ENCODE measurements at places on chromosomes 6 and 20.

- DNase-seq: no peak
Observed at GRCh38 chr6:36150283-36150682, 20.0 kb downstream of the MAPK13 start.

- no peak for DNase-seq
Observed at GRCh38 chr6:146341493-146342230, 202.0 kb upstream of the RAB32 start.

GRCh38 chr20:10134176-10134575, 84.5 kb upstream of the SNAP25 start:
- no peak for DNase-seq

DNA sequence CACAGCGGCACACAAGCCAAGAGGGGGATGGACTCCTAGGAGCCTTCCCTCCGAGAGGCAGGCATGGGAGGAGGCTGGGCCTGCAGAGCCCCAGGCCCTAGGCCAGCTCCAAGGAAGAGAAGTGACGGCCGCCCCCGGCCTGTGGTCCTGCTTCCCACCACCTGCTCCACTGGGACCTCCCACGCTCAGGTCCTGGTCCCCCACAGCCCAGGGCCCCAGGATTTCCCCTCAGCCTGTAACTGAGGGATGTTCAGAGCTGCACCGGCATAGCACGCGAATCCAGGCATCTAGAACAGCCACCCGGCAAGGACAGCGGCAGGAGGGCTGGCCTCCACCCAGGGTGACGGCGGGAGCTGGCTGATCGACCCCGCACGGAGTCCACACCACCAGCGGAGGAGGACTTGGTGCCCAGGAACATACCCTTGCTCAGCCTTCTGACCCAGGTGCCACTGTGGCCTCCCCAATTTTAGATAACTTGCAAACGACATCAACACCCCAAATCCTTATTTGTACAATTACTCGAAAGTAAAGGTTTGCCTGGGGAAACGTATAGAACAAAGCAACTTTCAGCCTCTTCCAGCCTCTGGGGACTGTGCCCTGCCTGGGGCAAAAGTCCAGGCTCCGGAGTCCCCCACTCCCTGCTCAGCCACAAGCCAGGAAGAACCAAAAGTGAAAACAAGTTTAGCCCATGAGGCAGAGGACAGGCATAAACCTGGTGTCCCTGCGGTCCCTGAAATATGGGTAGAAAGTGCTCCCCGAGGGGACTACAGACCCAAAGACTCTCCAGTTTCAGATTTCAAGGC, 3.5 kb downstream of the GATA5 start:
- no peak for DNase-seq
